NCI-H774 (cell line): ENCODE measurements at places on chromosomes 6 and 20.

- DNase-seq = no peak
Measured at GRCh38 chr6:10837622-10837994, 731 bp downstream of the MAK start.

DNA sequence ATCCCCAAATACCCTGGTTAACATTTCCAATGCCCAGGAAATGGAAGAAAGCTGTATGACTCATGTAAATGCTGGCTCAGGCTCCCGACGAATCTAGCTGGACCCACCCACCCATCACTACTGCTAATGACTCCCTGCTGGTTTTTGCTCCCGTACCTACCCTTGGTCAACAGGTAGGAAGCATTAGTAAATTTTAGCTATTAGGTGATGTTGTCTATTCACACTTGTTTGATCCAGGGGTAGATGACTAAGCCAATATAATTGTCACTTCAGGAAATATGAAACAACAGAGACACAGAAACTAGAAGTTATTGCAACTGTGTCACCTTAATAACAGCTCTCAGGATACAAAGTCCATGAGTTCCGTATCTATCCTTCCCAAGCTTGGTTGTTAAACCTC lies 94.4 kb upstream of the BEND6 start:
- no peak for DNase-seq

DNA sequence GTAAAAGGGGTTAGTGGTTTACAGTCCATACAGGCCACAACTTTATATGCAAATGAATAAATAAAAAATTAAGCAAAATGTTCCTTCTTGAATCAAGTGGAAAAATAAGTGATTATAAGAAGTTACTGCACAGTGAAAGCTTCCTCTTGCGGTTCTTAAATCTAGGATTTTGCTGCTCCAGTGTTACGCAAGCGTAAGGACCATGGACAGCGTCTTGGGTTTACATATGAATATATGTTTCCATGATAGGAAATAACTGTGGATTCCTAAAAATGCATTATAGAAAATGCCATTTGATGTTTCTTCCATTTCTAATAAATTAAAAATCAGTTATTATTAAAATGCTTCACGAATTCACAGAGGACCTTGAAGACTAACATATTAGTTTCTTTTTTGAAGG lies 176.6 kb upstream of the POU3F2 start:
- DNase-seq = no peak

DNA sequence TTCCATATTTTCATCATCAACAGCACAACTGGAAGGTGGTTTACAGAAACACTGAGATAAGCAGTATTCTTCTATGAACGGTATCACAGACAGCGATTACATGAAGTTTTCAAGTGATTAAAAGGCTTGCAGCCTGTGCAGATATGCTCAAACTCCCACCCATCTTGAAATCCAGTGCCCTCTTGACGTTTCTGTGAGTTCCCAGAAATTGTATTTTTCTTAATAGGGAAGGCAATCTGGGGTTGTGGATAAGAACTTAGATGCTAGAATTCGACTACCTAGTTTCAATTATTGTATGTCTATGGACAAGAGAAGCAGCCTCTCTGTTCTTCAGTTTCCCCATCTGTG lies 290.3 kb downstream of the ZNF217 start:
- no peak for DNase-seq

- no peak for DNase-seq
Measured at GRCh38 chr6:109242029-109242428, 140.2 kb downstream of the CD164 start.

DNA sequence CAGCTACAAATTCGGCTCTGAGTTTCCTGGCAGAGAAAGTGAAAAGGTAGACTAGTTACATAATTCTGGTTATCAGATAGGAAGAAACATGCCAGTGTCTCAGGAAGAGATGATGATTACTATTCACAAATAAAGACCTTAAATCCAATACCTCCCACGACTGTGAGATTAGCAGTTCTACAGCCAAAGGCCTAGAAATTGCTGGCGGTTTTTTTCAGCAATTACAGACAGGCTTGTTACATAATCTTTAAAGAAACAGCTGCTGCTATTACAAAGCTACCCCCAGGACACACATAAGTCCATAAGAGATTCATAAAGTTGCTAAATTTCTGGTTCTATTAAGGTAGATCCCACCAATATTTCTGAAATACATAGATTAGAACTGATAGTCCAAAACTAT lies 40.2 kb downstream of the PIGU start:
- no peak for DNase-seq

GRCh38 chr6:138818496-138819194 lies 22.8 kb downstream of the ECT2L start:
- no peak for DNase-seq

DNA sequence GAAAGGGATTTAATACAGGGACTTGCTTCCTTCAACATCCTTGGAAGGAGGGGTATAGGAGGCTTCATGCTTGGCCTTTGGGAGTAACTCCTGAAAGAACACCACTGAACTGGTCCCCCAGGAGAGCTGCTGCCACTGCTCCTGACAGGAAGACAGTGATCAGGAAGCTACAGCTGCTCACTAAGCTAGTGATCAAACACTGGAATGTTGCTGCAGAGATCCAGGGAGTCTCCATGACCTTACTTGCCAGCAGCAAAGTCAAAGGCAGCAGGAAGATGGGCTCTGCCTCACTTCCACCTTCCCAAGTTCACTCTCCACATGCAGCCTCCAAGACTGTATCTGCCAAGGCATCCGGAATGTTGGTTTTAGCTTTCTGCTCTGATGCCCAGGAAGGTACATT lies 31.8 kb downstream of the PIM1 start:
- DNase-seq = no peak

DNA sequence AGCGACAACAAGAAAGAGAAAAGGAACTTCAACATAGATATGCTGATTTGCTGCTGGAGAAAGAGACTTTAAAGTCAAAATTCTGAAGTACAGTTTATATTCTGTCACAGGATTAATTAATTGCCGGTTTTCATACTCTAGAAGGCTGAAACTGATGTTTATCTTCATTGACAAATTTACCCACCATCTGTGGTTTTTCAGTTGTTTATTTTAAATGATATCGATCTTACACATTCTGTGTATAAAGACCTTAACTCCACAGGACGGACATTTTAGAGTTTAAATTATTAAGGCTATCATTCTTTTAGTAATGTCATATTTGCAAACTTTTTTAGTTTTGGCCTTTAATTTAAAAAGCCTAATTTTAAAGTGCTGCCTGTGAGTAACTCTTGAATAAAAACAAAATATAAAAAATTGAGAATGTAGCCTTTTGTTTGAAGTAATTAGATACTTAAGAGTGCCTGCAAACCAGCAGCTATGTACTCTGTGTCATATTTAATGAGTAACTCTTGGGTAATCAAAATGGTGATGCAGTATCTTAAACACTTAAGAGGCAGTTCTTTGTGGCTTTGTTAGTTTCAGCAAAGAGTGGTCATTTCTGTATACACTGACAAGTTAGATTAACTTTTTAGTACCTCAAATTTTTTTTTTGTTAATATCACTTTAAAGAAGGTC lies 59.3 kb downstream of the CDC5L start:
- DNase-seq = no peak

GRCh38 chr6:150320442-150320841 lies 48.4 kb upstream of the IYD start:
- no peak for DNase-seq

- DNase-seq = no peak
Measured at GRCh38 chr6:157263881-157264397, 59.4 kb downstream of the TMEM242 start.

GRCh38 chr6:104402572-104402971 lies 457.1 kb downstream of the HACE1 start:
- no peak for DNase-seq

GRCh38 chr6:161029195-161029809 lies 37.7 kb downstream of the MAP3K4 start:
- no peak for DNase-seq

DNA sequence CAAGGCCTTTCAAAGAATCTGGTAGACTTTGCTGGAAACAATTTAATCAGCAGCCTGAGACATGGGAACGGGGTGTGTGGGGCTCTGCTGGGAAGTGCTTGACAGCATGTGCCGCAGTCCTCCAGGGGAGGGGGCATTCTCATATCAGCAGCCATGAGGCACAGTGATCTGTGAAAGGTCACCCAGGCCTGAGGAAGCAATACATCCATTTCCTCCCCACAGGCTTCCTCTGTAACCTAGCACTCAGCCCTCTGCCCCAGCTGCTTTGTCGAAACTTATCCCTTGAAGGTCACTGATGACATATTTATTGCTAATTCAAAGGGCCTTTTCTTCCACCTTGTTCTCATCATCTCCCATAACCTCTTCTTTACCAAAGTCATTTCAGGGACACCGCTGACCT lies 103.3 kb downstream of the TNFAIP3 start:
- no peak for DNase-seq

DNA sequence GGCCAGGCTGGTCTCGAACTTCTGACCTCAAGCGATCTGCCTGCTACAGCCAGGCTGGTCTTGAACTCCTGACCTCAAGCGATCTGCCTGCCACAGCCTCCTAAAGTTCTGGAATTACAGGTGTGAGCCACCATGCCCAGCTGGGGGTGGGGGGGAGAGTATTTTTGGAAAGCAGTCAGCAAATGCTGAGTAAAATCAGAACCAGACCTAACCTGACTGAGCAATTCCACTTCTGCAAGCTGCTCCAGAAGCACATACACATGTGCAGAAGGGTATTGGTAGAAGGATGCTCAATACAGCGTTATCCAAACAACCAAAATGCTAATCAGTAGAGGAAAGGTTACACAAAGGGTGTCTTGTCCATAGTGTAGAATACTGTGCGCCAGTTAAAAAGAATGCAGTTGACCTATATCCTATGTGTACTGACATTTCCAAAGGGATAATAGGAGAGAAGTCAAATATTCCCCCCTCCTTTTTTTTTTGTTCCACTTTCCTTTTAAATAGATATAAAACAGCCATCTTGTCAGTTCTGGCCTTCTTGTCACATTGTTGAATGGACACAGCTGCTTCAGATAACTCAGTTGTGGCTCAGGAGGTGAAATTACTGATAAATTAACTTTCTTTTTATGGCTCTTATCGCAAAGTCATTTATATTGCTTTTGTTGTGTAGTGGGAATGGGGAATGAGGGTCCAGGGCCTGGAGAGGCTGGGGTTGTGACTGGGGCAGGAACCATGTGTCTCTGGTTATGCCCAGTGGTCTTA lies 74.6 kb downstream of the DTD1 start:
- DNase-seq = no peak

DNA sequence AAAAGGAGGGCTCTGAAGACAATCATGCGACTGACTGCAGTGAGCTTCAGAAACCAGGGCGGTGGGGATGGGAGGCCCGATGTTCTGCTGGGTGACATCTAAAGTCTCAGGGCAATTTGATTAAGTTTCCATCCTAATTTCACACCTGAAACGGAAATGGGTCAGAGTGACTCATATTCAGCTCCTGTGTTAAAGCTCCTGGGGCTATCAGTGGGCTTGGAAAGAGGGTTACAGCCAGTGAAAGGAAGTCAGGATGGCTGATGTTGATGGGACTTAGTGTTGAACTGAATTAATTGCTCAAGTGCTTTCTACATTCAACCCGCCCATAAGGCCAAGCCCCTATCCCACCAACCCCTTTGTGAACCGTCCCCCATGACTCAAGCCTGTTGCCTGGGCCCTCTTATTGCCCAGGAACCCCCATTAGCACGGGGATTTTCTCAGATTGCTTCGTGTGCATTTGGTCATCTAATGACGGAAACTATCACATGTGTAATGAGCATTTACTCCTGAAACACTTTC lies 47.1 kb upstream of the TBC1D7 start:
- no peak for DNase-seq

GRCh38 chr6:47631797-47632196 lies 66.6 kb upstream of the ADGRF4 start:
- DNase-seq = no peak

DNA sequence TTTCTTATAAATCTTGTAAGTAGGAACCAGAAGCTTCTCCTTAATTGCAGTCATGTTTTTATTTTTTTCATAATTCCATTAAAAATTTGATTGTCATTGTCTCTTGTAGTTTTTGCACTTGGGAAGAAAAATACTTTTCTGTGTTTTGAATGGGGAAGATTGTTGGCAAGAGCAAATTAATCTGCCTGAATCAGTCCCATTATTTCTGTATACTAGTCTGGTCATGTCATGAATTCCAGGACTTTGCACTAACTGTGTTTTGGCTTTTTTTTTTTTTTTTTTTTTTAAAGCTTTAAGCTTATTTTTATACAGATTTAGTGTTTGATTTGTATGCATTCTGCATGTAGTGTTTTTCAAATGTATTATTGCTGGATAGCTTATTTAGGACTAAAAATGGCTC lies 47.6 kb downstream of the RALGAPB start:
- DNase-seq = no peak

GRCh38 chr20:54148947-54149764 lies 24.6 kb downstream of the CYP24A1 start:
- DNase-seq = no peak

- DNase-seq = no peak
Measured at GRCh38 chr6:108285381-108285780, 9.5 kb upstream of the AFG1L start.

- DNase-seq = no peak
Measured at GRCh38 chr6:41586252-41587007, 40.2 kb downstream of the FOXP4 start.

- DNase-seq = no peak
Measured at GRCh38 chr6:18406955-18407749, 20.0 kb downstream of the RNF144B start.

DNA sequence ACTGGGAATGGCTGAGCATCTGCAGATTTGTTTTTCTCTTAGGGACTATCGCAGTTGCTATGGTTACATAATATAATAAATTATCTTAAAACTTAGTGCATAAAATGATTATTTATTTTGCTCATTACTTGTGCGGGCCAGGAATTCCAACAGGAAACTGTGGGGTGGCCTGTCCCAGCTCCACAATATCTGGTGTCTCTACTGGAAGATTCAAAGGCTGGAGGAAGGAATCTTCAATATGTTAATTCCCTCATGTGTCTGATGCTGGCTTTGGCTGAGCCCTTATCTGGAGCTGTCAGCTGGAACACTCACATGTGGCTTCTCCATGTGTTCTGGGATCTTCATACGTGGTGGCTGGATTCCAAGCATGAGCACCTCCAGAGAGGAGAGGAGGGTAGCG lies 23.9 kb upstream of the B3GAT2 start:
- no peak for DNase-seq

- DNase-seq = no peak
Measured at GRCh38 chr6:31460361-31461025, 37.5 kb upstream of the MICB start.

GRCh38 chr6:152905551-152906299 lies 77.1 kb downstream of the FBXO5 start:
- DNase-seq = no peak

- no peak for DNase-seq
Measured at GRCh38 chr20:19022791-19023448, 189.5 kb upstream of the SLC24A3 start.

DNA sequence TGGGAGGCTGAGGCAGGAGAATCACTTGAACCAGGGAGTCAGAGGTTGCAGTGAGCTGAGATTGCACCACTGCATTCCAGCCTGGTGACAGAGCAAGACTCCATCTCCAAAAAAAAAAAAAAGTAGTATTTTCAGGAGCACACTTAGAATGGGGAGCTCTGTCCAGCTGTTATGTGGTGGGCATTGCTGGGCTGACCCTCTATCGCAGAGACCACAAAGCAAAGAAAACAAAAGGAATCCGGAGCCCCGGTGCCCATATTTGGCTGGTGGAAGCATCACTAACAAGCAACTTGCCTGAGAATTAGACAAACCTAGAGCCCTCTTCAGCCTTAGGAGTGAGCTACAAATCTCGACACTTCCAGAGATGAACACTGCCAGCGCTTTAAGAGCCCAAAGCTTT lies 137.3 kb upstream of the GPR6 start:
- DNase-seq = no peak

- no peak for DNase-seq
Measured at GRCh38 chr6:146357578-146358430, 185.8 kb upstream of the RAB32 start.
